ENCODE measurements at places on chromosomes 1 and 21. TPM values are rescaled to one million over a fixed set of nuclear protein-coding genes. Genes with fewer than 3 reads are reported as not detected.

DNA sequence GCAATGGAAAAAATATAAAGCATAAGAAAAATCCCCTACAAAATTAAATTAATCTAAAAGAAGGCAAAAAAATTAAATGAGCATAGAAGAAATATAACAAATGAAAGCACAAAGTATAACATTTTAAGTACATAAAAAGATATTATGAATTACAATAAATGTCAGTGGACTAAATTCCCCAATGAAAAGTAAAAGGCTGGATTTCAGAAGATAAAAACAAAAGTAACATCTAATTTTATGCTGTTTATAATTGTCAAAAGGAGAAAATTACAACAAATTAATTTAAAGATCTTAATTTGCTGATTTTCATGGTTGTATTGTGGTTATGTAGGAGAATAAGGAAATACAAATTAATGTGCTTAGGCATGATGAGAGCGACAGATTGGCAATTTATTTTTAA, 92.8 kb downstream of the NGF start:
- H3K4me1 ChIP-seq, result no peaks in the 10 kb centered on the region
- DNase-seq, result no peak
- no peak overlapping the region for H3K4me3 ChIP-seq
- H3K27ac ChIP-seq, result no peak overlapping the region

DNA sequence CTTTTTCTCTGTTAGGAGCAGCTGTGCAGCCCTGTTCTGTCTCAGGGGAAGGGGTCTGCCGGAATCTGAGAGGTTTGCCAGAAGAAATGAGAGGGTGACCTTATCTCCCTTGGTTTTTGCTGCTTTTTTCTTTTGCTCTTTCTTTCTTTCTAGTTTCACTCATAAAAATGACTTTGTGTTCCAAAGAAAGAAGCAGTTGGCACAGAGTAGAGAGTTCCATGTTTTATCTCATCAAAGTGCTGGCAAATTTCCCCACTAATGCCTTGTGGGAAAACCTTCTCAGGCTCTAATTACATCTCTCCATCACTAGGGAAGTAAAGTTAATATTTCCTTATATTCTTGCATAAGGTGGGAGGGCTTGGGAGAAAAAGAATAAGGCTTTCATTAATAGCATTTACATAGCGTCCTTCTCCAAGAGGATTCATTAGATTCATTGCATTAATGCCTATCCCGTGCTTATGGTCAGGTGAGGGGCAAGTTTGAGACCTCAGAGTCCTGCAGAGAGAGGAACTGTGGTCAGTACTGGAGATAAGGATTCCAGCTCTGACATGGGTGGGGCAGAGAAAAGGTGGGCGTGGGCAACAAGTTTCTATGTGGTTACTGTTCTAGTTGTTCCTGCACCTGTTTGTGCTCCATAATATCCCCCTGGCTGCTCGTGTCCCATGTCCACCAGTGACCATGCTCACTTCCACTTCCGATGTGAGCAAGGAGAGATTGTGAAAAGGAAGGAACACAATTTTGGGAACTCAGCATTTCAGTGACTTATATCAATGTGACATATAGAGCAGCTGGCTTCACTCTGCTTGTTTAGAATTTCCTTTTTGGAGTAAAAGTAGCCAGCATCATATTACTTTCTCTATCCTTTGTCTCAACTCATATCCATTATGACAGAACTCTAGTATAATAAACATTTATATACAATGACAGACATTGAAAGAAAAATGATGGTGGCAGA, 79.5 kb downstream of the DISC1 start:
- no peak for DNase-seq
- peaks cover 2% of the 10 kb centered on the region for H3K4me1 ChIP-seq
- no peak overlapping the region for H3K27ac ChIP-seq
- H3K36me3 ChIP-seq, result peaks cover 14% of the 10 kb centered on the region

- no peak overlapping the region for H3K4me3 ChIP-seq
- no peaks in the 10 kb centered on the region for H3K36me3 ChIP-seq
- peaks cover 52% of the 10 kb centered on the region for H3K27me3 ChIP-seq
- DNase-seq, result peak; percentile 23
- H3K4me1 ChIP-seq, result peaks cover 6% of the 10 kb centered on the region
- H3K27ac ChIP-seq, result no peak overlapping the region
Measured at GRCh38 chr1:209565759-209566678, 17.5 kb upstream of the CAMK1G start.

- no peak for DNase-seq
- H3K4me1 ChIP-seq, result no peaks in the 10 kb centered on the region
- H3K36me3 ChIP-seq, result no peaks in the 10 kb centered on the region
- no peak overlapping the region for H3K27ac ChIP-seq
Measured at GRCh38 chr1:15018767-15019166, 134.8 kb upstream of the TMEM51 start.

GRCh38 chr1:21307663-21308305, 17.5 kb upstream of the ECE1 start:
- peaks cover 56% of the 10 kb centered on the region for H3K4me1 ChIP-seq
- H3K27me3 ChIP-seq, result no peaks in the 10 kb centered on the region
- DNase-seq, result no peak
- H3K36me3 ChIP-seq, result peaks cover 30% of the 10 kb centered on the region
- no peak overlapping the region for H3K4me3 ChIP-seq

- no peaks in the 10 kb centered on the region for H3K4me1 ChIP-seq
- DNase-seq, result no peak
- no peaks in the 10 kb centered on the region for H3K27me3 ChIP-seq
- no peak overlapping the region for H3K4me3 ChIP-seq
- H3K36me3 ChIP-seq, result no peaks in the 10 kb centered on the region
- H3K27ac ChIP-seq, result no peak overlapping the region
Measured at GRCh38 chr1:59128239-59128736, 168.6 kb upstream of the FGGY start.

DNA sequence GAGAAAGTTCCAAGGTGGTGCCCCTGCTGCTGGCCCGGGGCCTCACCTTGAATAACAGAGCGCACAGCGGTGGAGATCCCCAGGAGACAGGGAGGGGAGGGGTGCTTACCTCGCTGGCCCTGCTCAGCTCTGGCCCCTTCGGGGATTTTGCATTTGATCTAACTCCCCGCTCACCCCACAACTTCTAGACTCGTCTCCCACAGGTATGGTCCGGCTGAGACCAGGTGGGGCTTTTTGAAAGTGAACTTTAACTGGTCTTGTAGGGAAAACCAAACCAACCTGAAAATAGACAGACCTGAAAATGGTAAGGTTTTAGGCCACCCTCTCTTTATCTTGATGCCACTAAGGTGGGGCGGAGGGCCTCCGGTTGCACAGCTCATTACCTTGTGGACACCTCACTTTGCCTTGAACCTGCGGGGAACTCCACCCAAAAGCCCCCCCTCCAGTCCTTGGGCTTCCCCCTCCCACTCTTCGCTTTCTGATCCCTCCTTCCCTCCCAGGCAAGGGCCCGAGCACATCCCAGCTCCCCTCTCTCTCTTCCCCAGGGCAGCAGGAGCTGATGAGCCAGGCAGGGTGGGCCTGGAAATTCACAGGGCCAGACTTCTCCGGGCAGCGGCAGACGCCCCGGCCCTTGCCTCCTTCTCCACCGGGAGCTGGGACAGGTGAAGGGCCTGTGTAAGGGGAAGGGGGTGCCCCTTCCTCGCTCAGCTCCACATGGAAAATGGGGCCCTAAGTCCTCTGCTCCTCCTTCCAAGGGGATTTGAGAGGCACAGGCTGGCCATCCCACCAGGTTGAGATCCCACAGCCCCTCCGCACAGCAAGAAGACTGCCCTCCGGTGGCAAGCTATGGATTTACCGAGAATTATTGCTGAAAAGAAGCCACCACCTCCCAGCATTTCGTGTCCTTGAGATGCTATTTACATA, 16.1 kb downstream of the TNFRSF8 start:
- peak overlapping the region; percentile 70 for H3K4me3 ChIP-seq
- no peaks in the 10 kb centered on the region for H3K36me3 ChIP-seq
- H3K27me3 ChIP-seq, result no peaks in the 10 kb centered on the region
- peaks cover 38% of the 10 kb centered on the region for H3K4me1 ChIP-seq
- peak; percentile 35 for DNase-seq

GRCh38 chr21:44477712-44478111, 22.4 kb downstream of the LRRC3 start:
- H3K4me1 ChIP-seq, result peaks cover 4% of the 10 kb centered on the region
- no peak overlapping the region for H3K4me3 ChIP-seq
- no peaks in the 10 kb centered on the region for H3K36me3 ChIP-seq
- H3K27ac ChIP-seq, result no peak overlapping the region

The CA6 gene
- total RNA-seq, result not detected
